ENCODE measurements at places on chromosomes 7 and 10.
A peak's percentile ranks its signal among the peaks of the same experiment; 100 is the strongest.

- no peak for DNase-seq
Observed at GRCh38 chr7:80661729-80662128, 23.3 kb downstream of the CD36 start.

DNA sequence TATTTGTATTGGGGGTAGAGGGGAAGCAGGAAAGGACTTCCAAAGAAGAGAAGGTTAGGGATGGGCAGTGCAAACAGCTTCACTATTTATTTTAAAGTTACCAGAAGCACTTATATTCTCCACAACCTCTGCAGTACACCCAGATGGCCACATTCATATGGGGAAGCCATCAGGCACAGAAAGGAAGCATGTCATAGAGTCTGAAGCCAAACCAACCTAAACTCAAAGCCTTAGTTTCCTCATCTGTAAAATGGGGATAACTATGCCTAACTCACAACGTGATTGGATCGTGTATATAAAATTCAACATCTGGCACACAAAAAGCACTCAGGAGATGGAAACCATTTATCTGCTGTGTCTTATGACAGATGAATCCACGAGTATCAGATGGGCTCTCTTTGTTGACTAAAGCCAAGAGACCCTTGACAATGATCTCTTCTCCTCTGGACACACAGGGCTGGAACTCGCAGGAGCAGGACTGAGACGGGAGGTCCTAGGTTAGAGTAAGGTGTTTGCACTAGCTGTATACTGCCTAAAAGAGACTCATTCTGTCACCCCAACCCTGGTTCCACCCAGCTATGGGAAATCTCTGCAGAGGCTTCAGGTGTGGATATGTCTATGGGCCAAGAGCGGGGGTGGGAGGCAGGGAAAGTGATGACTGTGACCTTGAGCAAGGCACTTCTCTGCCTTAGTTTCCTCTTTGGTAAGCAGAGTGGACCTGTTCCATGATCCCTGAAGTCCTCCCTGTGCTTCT is 1.8 kb downstream of the KIAA1549 start:
- no peak for DNase-seq

DNA sequence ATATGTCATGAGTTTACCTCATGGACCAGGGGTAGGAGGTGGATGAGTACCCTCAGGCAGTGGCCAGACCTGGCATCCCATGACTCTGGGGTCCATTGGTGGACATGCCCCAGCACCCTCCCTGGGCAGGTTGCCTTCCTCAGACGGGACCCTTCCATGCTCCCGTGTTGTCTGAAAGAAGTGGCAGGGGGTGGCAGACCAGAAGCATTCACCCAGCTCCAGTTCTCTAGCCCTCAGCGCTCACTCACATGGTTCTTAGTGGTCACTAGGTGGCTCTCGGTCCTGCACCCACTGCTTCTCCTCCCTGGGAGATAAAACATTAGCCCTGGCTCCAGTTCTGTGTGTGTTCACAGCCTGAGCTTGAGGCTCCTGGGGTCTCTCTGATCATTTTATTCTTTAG is 6.0 kb downstream of the RBP3 start:
- no peak for DNase-seq

- DNase-seq = no peak
Observed at GRCh38 chr7:112182749-112183148, 23.4 kb downstream of the DOCK4 start.

DNA sequence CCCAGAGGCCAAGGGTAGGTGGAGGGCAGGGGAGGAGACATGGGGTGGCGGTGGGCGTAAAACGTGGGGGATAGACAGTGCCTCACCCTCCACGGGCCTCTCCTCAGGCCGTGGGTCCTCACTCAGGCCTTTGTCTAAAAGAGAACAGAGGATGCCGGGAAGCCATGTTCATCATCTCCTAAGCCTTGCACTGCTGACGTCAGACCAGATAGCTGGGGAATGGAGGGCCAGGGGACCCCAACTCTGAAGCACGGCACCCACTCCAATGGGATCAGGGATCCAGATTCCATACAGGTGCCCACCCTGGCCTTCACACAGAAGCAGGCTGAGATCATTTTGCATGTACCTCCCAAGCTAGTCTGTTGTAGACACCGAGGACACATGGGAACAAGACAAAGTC is 83.4 kb upstream of the TMEM248 start:
- no peak for DNase-seq

DNA sequence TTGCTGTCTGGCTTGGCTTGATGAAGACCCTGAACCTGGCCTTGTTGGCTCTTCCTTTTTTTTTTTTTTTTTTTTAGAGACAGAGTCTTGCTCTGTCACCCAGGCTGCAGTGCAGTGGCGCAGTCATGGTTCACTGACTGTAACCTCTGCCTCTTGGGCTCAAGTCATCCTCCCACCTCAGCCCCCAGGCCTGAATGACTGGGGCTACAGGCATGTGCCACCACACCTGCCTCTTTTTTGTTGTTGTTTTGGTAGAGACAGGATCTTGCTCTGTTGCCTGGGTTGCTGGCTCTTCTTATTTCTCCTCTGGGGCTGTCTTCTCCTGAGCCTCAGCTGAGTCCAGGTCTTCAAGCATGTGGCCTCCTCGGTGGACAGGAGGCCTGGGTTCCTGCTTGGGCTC is 44.7 kb downstream of the PRF1 start:
- peak; percentile 84 for DNase-seq

DNA sequence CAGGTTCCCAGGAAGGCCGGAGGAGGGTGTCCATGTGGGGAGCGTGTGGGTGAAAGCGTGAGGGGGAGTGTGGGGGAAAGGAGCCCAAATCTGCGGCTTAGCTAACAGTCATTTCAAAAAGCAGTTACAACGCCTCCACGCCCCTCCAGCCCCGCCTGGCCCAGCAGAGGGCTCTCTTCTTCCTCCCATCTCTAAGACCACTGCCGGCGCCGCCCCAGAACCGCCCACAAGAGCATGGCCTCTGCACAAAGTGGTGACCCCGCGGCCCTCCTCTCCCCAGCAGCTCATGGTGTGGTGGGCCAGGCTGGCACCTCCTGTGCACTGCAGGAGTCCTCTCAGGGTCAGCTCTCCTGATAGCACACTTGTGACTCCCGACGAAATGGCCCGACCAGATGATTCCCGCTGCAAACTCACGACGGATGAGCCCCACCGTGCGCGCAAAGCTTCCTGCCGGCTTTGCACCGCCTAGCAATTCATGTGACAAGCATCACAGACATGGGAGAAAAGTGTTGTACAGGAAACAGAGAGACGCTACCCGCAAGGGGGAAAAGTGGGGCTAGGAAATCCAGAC is 12.4 kb upstream of the HUS1 start:
- peak; percentile 75 for DNase-seq

GRCh38 chr7:158959021-158959717 is 102.8 kb downstream of the DYNC2I1 start:
- DNase-seq = no peak

DNA sequence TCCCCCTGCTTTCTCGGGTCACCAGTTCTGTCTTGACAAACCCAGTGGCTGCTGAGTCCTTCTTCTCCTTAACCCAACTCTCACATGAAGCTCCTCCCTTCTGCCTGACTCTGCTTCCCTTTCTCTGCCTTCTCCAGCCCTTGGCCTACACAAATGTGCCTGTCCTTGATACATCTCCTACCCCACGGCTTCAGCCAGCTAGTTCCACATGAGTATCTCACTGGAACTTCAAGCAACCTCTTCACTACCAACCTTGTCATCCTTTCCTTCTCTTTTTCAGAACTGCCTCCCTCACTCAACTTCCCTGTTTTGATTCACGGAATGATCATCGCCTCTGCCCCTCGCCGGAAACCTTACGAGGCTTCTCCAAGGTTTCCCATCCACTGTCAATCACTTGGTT is 55.9 kb downstream of the PDIA4 start:
- no peak for DNase-seq

DNA sequence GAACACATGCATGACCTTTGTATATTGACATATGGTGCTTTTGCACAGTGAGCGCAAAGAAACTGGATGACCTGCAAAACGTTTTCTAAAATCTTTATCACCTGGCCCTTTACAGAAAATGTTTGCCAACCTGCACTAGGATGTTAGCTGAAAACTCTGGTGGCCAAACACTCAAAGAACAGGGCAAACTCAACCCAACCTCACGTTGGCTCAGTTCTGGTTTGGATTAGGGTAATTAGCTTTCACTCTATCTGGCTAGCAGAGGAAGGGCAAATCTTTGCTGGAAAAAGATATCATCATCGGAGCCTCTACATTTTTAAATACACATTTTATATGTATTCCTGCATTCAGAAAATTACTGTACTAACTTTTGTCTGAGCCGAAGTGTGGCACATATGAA is 688.9 kb downstream of the PHTF2 start:
- DNase-seq = no peak

- no peak for DNase-seq
Observed at GRCh38 chr10:83522456-83522855, 616.9 kb upstream of the GHITM start.

GRCh38 chr7:111499027-111499426 is 63.3 kb downstream of the IMMP2L start:
- peak; percentile 60 for DNase-seq

DNA sequence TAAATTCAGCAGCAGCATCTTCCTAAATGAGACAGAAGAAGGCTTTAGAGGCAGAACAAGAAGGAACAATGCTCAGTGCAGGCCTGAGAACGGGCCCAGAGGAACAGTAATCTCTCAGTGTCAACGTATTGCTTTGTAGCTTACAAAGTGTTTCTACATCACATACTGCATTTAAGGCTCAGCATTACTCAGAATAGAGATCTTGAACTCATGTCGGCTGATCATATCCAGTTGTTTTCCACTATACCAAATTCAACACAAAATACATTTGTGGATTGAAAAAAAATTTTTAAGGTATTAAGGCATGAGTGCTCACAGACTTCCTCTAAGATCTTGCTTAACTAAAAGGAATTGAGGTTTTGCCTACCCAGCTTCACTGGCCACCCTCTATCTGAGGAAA is 325.1 kb downstream of the HPSE2 start:
- no peak for DNase-seq

DNA sequence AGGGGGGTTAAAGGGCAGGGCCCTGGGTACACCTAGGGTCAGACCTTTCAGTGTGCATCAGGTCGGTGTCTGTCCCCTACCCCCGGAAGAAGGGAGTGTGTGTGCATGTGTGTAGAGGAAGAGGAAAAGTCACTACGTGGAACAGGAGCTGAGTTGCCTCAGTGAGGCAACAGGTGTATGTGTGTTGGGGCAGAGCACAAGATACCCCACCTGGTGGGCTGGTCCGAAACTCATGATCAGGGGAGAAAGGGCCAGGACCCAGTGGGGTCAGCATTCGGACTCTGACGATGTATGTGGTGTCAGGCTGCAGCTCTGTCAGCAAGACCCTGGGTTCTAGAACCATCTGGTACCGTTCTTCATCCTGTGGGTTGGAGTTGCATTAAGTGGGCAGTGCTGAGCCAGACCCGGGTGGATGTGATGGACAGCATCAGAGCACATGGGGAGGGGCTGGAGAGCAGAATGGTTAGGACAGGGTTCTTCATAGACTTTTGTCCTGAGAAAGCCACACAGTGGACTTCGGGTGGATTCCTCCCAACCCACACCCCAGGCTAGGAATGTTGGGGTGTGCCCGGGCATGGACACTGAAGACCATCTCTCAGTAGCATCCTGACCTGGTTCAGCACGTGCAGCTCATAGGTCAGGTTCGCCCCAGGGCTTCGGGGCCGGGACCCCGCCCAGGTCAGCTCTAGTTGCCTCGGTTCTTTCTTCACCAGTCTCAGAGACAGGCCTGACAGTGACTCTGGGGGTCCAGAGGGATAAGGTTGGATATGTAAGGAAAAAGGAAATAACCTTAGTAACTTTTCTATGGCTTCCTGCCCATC is 10.7 kb downstream of the EPHA1 start:
- no peak for DNase-seq

GRCh38 chr7:6718124-6718523 is 11.4 kb upstream of the ZNF12 start:
- peak; percentile 22 for DNase-seq

GRCh38 chr7:20267482-20267881 is 50.3 kb upstream of the MACC1 start:
- DNase-seq = no peak
